Activated T-helper 17 cell treated with anti-CD3 and anti-CD28 coated beads, Interleukin-2, amount 50 U/mL, for 72 hours (primary cell): ENCODE measurements at places on chromosomes 4 and X. TPM values are rescaled to one million over a fixed set of nuclear protein-coding genes. Genes with fewer than 3 reads are reported as not detected.

The OTC gene
- 0.21 TPM for total RNA-seq

GRCh38 chrX:25755194-25755593, 382.9 kb upstream of the MAGEB18 start:
- no peak for ATAC-seq

DNA sequence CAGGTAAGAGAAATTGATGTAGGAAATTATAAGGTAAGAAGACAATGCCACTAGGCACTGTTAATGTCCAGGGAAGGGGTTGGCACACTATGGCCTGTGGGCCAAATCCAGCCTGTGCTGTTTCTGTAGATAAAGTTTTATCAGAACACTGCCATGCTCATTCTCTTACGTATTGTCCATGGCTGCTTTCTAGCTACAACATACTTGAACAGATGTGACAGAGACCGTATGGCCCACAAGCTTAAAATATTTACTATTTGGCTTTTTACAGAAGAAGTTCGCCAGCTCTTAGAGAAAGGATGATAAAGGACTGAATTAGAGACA, 168.0 kb downstream of the CDS1 start:
- no peak for ATAC-seq

- no peak for ATAC-seq
Observed at GRCh38 chr4:27628609-27629008, 768.0 kb downstream of the STIM2 start.

DNA sequence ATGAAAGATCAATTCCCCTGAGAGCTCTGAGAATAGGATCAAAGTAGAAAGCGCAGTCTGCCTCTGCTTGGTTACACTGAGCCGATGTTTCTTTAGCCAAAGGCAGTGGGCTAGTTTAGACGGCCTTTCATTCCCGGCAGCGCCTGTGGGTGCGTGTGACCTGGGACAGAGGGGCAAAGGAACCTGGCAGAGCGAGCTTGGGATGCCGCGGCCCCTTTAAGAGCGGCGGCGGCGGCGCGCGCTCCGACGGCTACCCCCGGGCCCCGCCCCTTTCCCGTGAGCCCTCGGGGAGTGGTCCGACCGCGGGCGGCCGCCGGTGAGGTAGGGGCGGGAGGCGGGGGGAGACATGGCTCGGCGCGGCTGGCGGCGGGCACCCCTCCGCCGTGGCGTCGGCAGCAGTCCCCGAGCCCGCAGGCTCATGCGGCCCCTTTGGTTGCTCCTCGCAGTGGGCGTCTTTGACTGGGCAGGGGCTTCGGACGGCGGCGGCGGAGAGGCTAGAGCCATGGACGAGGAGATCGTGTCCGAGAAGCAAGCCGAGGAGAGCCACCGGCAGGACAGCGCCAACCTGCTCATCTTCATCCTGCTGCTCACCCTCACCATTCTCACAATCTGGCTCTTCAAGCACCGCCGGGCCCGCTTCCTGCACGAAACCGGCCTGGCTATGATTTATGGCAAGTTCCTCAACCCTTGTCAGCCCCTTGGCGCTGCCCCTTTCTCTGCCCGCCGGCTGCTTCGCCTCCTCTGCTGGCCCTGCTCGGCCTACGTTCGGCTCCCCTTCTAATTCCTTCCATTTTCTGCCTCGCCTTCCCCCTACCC, at the start of gene SLC9A6:
Gene SLC9A6 (plus strand): TSS at position 279 of the 816 bp plus-strand sequence. CDS start 224 bp downstream, at position 503.
- peak; percentile 91 for ATAC-seq

GRCh38 chr4:4507923-4508322, 33.9 kb downstream of the STX18 start:
- no peak for ATAC-seq

DNA sequence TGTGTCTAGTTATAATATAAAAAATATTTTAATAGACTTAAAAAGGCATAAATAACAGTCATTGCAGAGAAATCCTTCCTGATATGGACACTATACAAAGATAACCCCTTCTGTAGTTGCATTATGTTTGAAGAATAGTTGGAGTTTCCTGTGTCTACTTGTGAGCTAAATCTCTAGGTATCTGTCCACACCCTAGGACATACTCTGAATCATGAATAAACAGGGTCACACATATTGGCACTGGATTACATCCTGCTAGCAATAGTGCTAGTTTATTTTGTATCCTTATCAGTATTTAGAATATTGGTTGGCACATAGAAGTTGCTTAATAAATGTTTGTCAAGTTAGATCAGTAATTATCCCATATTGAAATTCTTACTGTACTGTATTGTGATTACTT, 173.9 kb downstream of the GRXCR1 start:
- no peak for ATAC-seq

- ATAC-seq, result no peak
Observed at GRCh38 chrX:134513091-134513490, 53.1 kb downstream of the HPRT1 start.

The TMEM271 gene
- not detected for total RNA-seq

GRCh38 chr4:21872101-21872500, 76.5 kb downstream of the KCNIP4 start:
- no peak for ATAC-seq

DNA sequence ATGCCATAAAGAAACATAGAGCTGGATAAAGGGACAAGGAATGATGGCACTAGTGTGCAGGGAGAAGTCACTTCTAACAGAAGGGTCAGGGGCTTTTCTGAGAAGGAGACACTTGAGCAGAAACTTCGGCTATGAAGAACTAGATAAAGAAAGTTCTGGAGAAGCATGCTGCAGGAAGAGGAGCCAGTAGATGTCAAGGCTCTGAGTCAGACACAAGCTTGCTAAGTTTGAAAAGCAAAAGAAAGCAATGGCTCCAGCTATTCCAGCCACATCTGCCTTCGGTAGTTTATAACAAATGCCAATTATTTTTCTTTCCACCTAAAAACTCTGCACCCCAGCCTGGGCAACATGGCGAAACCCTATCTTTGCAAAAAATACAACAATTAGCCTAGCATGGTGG, 7.5 kb downstream of the NUDT6 start:
- ATAC-seq, result no peak

DNA sequence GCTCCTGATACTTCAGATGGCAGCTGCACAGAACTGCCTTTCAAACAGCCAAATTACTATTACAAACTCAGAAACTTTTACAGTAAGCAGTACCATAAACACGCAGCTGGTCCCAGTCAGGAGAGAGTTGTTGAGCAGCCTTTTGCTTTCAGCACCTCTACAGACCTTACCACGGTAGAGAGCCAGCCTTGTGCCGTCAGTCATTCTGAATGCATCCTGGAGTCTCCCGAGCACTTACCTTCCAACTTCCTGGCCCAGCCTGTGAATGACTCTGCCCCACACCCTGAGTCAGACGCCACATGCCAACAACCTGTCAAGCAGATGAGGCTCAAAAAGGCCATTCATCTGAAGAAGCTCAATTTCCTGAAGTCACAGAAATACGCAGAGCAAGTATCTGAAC, 12.4 kb downstream of the ZBTB49 start:
- no peak for ATAC-seq

GRCh38 chr4:145816091-145816490, 122.5 kb downstream of the ZNF827 start:
- ATAC-seq, result no peak

- no peak for ATAC-seq
Observed at GRCh38 chr4:3530051-3530450, 2.2 kb downstream of the LRPAP1 start.

DNA sequence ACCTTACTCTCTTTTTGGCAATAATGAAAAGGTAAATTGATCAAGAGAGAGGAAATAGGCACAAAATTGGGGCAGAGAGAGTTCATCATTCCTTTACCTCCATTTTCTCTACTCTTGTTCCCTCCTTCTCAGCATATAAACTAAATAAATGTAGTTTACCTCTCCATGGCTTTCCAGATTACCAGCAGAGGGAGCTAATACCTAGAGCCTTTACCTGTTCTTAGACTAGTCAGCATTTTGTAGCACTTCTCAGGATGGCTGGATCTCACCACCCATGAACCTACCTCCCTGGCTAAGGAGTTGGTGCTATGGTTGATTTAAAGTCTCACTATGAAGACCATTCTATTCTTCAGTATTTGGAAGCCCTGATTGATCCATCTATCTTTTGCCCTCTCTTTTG, 15.7 kb downstream of the OFD1 start:
- ATAC-seq, result peak; percentile 66

The VEGFC gene
- total RNA-seq, result not detected

DNA sequence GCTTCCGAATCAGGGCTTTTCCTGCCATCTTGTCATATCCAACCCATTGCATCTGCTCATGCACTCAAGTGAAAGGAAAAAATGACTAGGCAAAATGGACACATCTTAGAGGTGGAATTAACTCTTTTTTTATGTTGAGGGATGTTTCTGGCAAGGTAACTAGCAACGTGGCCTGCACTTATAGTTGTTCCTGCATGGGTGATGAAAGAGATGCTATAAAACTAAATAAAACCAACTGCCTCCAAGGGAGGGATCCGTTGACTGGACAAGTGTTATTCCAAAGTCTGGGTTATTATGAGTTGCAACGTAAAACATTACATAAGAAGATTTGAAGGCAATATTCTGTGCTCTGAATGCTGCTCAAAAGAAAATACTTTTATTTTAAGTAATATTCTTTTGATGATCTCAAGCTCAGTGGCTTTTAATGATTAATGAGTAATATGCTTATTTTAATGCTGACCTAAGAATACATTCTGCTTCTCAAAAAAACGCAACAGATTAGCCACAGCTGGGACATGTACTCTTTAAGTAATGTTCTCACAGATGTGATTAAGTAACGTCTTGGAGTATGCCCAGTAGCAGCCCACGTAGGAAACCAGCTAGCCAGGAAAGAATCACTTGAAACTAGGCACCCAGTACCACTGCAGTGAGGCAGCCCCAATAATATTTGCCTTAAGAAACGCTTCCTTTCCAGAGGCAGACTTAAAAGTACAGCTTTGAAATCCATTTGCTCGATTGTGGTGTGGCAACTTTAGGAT, 27.4 kb downstream of the KLF3 start:
- ATAC-seq, result no peak

GRCh38 chr4:33996075-33996718, 2248.1 kb downstream of the ARAP2 start:
- no peak for ATAC-seq

GRCh38 chrX:71996136-71996535, 85.5 kb downstream of the NHSL2 start:
- ATAC-seq, result no peak

DNA sequence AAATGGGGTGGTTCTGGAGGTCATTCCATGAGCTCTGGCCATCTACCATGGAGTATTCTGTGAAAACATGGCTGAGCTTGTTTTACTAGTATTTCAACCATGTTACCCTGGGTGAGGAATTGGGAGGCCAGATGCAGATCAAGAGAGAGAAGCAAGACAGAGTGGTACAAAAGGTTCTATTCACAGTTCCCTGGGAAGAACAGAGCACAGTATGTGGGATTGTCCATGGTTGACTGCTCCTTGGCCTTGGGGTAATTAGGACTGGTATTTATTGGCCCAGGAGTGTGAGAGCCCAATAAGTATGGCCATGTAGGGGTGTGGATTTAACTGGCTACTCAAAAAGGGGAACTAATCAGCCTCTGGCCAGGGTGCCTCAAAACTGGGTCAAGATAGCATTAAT, 239.7 kb upstream of the GATB start:
- ATAC-seq, result no peak

GRCh38 chrX:105451401-105451800, 230.9 kb upstream of the TEX13A start:
- ATAC-seq, result no peak

DNA sequence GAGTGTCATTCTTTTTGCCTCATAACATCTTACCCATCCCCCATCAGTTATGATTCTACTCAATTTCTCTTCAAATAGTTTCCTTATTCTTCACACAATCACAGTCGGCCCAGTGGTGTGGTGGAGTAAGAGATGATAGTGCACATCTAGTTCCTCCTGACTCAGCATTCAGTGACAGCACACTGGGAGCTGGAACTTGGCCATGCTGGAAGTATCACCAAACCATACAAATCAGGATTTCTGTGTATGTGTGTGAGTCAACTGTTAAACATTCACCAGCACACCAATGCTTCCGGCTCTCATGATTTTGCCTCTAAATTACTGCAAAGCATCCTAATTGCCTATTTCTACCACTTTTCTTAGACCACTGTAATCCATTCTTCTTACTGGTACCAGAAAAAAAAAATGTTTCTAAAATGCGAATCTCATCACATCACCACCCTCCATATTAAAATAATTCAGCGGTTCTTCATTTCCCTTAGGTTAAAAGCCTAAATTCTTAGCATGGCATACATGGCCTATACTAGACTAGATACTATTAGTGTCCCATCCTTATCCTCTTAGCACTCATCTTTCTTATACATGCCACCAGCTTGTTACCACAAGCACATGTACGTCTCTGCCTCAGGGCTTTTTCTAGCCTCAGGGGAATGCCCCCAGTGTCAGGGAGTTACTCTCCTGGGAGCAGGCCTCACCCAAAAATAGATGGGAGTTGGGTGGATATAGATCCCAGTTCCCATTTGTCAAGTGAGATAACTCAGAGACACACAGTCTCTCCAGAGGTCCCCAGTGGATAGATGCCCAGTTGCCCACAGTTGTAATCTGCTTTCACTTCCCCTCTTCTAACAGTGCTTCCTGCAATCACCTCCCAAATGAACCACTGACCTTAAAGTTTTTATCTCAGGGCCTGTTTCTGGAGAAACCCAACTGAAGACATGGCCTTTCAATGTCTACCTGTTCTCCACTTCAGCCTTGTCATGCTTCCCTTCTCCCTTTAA, 49.2 kb upstream of the DDX53 start:
- no peak for ATAC-seq

DNA sequence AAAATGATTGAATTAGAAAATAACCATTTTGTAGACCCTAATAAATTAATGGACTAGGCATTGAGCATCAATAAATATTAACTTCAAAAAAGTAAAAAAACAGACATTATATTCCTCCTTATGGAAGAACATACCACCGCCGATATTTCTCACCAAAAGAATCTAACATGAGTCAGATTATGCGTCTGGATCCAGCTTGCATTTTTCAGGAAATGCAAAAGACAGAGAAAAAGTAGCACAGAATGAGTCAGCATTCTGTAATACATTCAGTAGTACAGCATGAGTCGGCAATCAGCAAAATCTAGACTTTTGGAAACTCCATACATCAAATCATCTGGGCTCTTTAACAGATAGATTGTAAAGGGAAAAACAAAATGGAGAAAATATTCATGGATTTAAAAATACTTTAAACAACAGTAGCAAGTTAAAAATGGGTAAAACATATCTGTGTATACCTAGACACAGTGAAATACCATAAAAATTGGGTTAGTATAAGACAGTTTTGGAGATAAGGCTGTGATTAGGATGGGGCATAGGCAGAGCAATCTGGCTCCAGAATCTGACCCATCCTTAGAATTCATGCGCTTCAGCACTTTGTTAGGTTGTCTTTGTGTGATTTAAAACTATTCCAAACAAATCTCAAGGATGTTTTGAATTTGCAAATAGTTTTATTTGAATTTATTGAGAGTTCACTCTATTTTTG, 633.0 kb upstream of the FAM241A start:
- no peak for ATAC-seq
